Fibroblast of the aortic adventitia (primary cell): ENCODE measurements at places on chromosomes 5 and 9. TPM values are rescaled to one million over a fixed set of nuclear protein-coding genes. Genes with fewer than 3 reads are reported as not detected.

Gene PAX5
- not detected in 2 replicates for total RNA-seq

Gene GABRA6
- total RNA-seq: not detected in 2 replicates

Gene FCN2
- total RNA-seq: not detected in 2 replicates

Gene SLC27A6
- not detected in 2 replicates for total RNA-seq

Gene SCAMP1
- total RNA-seq: 29.9 and 56.3 TPM in 2 replicates

DNA sequence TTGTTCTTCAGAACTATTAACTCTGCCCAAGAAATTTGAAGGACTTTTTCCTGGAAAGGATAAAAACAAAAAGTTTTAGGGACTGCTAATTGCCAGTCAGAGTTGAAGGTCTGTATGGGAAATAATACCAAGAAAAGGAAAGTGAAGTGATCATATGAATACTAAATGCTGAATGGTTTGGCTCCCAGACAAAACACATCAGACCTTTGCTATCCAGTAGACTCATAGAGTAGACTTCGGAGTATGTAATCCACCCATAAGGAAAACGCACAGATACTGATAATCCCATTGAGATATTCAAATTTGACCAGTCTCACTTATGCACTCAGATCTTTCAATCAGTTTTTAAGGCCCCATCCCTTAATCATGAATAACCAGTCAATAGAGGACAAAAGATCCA lies 319.0 kb upstream of the PTGER4 start:
- DNase-seq: no peak

DNA sequence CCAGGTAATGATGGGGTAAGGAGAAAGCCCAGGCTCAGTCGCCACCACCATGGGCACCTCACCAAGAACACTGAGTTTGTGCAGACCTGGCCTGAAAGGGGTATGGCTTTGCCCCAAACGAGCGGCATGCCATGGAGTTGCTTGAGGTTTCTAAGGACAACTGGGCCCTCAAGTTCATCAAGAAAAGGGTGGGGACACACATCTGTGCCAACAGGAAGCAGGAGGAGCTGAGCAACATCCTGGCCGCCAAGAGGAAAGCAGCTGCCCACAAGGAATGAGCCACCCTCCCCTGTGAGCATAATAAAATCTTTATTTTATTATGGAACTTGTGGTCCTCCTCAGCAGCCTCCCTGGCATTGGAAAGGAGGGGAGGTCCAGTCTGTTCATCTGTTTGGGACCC lies 23.8 kb downstream of the CD14 start:
- DNase-seq: no peak

DNA sequence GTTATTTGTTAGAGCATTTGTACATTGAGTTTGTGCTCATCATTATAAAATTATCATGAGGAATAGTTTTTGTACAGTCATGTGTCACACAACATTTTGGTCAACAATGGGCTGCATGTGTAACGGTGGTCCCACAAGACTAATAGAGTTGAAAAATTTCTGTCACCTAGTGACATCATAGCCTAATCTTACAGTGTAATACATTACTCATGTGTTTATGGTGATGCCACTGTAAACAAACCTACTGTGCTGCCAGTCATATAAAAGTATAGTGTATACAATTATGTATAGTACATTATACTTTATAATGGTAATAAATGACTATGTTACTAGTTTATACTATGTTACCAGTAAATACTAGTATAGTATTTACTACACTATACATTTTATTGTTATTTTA lies 3.0 kb upstream of the CAMK4 start:
- no peak for DNase-seq

- no peak for DNase-seq
Observed at GRCh38 chr5:99122976-99123375, 194.2 kb upstream of the CHD1 start.

- DNase-seq: peak; percentile 56
Observed at GRCh38 chr5:67032921-67033664, 163.5 kb downstream of the CD180 start.

DNA sequence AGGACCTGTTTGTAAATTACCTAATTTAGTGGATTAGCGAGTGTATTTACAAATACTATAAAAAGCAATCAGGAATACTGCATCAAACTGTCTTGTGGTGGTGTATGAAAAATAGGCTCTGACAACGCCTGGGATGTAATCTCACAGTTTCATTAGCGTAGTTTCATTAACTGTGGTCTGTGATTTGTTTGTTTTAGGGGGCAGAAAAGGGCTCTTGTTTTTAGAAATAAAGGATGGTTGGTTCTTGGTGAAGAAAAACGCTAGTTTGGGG lies 1.4 kb downstream of the SLC44A1 start:
- no peak for DNase-seq

- DNase-seq: no peak
Observed at GRCh38 chr5:178387061-178387855, 154.7 kb upstream of the PHYKPL start.

DNA sequence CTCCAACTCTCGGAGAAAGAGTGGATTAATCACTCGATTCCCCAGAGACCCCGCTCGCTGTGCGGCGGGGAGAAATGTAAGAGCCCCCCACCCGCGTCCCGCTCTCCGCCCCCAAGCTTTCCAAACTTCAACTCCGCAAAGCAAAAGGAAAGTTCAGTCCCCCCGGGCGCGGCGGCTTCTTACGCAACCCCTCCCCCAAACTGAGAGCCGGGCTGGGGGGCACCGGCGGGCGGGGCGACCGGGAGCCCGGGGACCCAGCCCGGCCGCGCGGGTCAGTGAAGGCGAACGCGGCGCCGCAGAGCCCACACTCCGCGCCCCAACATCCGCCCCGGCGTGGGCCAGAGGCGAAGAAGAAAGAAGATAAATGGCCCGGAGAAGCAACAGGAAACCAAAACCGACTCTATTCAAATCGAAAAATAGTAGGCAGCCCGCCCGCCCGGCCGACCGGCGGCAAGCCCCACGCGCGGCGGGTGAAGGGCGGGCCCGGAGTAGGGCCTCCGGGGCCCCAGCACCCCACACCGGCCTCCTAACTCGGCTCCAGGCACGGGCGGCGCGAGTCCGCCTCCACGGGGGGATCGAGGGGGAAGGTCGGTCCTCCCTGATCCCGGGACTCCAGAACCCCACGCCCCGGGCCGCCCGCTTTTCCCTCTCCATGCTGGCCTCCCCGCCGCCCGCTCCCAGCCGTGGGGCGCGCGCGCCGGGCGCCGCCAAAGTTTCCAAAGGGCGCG lies 720 bp downstream of the NOTCH1 start:
- no peak for DNase-seq

Gene ZNF618
- 5.8 and 13.6 TPM in 2 replicates for total RNA-seq
